ENCODE measurements at places on chromosomes 11 and 22. TPM values are rescaled to one million over a fixed set of nuclear protein-coding genes. Genes with fewer than 3 reads are reported as not detected.

- DNase-seq, result no peak
Measured at GRCh38 chr11:108319541-108320145, 96.8 kb downstream of the ATM start.

DNA sequence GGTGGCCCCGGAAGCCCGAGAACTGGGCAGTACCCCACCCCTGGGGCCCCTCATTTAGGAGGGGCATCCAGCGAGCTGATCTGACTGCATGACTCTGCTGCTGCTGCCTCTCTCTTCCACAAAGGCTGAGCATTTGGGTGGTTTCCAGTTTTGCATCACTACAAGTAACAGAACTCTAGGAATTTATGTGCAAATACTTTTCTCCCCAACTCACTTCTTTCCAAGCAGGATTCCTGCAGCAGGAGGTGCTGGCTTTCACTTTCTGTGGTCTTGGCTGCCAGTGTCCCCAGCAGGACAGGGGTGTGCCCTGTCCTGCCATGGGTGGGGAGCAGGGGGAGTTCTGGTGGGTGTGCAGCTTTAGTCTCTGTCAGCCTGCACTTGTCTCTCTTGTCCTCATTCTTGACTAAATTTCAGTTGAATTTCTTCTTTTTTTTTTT is 21.2 kb downstream of the UPB1 start:
- no peak for DNase-seq

GRCh38 chr11:126390272-126390867 is 34.9 kb downstream of the ST3GAL4 start:
- no peak for DNase-seq

DNA sequence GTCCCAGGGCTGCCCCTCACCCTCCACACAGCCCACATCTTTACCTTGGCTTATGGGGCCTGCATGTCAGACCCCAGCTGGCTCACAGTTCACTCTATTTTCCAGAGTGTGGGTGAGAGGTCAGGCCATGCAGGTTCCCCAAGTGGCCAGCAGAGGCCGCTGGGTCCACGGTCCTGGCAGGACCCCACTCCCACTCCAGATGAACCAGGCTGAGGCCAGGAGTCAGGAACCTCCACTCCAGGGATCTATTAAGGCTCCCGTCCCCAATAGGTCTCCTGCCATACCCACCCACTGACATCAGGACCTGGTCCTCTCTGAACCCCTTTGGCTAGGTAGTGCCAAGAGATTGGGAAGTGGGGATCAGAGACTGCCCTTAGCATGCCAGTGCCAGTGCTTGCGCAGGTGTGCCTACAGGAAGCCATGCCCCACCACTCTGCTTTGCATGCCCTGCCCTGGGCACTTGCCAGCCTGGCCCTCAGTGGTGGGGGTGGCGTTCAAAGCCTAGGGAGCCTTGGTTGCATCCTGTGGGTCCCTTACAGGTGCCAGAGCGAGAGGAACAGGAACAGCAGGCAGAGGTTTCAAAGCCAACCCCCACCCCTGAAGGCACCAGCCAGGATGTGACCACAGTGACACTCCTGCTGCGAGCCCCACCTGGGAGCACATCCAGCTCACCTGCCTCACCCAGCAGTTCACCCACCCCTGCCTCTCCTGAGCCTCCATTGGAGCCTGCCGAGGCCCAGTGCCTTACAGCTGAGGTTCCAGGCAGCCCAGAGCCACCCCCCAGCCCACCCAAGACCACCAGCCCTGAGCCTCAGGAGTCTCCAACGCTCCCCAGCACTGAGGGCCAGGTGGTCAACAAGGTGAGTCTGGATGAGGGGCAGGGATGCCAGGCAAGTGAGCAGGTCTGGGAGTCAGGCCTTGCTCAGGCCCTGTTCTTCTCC is 8.3 kb downstream of the SMTN start:
- DNase-seq, result no peak

GRCh38 chr22:26324150-26324549 is 104.9 kb upstream of the ASPHD2 start:
- no peak for DNase-seq

DNA sequence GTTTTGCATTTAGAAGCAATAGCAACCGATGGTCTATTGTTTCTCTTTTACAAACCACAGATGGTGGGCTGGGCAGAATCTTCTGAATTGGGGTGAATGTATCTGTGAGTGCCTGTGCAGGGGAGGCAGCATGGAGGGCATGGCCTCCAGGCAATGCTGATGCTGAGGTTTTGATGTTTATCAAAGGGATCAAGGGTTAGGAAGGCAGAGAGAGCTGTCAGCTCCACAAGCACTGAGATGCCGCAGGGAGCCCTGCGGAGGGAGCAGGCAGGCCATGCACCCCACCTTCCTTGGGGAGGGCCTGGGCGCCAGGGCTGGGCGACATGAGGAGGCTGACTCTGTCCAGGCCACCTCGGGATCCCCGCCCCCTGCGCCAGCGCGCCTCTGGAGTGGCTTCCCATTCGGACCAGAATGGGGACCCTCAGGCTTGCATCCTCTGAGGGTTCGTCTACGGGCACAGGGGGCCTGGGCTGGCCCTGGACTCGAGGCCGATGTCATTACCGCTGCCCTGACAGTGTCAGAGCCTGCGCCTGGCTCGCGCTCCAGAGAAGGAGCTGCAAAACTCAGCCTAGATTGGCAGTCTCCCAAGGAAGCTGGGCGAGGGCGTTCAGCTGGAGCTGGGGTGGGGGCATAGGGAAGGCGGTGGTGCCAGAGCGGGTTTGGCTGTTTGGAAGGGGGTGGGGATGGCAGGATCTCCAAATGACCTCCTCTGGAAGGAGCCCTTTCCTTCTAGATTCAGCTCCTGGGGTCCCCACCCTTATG is 13.9 kb upstream of the TH start:
- DNase-seq, result no peak

DNA sequence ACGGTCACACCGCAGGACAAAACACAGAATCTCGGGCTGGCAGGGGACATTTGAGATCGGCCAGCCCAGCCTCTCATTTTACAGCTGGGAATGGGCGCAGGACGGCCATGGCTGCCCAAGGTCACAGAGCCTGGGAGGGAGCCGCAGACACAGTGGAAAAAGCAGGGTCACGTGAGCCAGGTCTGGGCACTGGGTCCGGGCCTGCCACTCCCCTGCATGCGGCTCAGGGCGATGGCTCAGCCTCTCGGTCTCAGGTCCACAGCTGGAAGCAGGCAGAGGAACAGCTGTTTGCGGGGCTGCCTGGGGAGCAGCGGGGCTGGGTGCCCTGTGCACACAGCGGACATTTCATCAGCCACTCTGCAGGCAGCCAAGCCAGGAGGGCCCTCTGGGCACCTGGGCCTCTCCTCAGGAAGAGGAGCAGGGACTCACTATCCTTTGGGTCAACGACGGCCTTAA is 10.4 kb upstream of the PPARA start:
- no peak for DNase-seq

DNA sequence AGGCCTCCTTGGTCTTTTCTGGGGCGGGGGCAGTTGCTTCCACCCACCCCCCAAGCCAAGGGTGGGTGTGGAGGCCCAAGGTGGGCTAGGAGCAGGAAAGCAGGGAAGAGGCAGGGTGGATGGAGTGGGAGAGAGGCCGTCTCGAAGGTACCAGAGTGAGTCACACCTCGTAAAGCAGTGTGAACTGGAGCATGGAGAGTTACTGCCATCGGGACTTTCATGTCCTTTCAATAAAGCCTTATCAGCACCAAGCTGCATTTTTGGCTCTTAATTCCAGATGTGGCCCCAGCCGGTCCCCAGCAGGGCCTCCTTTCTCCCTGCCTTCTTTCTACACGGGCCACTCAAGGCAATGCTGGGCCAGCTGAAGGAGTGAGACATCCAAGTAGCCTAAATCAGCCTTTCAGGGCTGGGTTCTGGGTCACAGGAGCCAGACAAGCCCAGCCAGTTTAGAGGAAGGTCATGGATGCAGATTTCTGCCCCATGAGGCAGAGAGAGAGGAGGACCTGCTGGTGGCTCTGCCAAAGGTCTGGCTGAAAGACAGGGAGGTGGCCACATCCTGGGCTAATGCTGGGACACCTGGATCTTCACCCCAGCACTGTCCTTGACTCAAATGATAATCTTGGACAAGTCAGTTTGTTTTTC is 59.0 kb upstream of the CD82 start:
- no peak for DNase-seq

DNA sequence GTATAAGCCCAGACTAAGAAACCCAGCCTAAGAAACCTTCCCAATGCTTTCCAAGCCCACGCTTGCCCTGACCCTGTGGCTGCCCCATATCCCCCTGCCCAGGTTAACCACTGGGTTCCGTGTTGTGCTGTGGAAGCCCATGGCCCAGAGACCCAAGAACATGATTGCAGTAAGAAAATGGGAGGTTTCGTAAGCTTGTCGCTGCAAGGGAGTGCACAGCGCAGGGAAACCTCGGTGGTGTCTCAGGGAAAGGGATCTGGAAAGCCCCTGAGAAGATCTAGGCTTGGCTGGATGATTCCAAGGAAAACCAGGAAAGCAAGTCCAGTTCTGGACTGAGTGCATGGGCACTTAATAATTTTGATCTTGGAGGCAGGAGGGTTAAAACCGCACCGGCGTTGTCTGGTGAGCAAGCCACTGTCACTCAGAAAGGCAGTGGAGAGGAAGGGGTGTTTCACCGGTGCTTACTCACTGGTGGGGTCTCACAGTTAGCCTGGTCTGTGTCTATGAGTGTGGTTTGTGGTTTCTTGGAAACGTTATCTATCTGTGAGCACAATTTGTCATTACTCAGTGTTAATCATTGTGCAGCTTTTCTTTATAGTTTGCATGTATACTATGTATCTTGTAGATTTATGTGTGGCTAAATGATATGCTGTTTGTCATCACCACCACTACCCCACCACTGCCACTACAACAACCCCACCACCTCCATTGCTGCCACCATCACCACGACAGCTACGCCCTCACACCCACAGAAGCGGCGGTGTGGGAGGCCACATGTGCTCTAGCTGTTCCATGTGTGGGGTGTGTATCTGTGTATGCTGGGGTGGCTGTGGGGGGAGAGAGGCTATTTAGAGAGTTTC is 53.3 kb upstream of the PRDM11 start:
- no peak for DNase-seq

- DNase-seq, result no peak
Measured at GRCh38 chr11:106409222-106409621, 331.8 kb downstream of the AASDHPPT start.

DNA sequence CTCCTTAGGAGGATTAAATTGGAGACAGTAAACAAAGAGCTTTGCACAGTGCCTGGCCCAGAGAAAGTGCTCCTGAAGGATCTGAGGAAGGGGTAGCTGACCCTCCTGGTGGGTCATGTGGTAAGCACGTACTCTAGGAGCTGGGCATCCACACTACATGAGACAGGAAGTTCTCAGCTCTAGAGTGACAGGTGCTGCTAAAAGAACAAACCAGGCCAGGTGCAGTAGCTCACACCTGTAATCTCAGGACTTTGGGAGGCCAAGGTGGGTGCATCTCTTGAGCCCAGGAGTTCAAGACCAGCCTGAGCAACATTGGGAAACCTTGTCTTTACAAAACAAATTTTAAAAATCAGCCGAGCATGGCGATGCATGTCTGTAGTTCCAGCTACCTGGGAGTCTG is 13.1 kb downstream of the SLC43A1 start:
- no peak for DNase-seq

- no peak for DNase-seq
Measured at GRCh38 chr11:62108017-62108750, 15.6 kb upstream of the INCENP start.

- no peak for DNase-seq
Measured at GRCh38 chr11:99505316-99505715, 484.6 kb downstream of the CNTN5 start.

DNA sequence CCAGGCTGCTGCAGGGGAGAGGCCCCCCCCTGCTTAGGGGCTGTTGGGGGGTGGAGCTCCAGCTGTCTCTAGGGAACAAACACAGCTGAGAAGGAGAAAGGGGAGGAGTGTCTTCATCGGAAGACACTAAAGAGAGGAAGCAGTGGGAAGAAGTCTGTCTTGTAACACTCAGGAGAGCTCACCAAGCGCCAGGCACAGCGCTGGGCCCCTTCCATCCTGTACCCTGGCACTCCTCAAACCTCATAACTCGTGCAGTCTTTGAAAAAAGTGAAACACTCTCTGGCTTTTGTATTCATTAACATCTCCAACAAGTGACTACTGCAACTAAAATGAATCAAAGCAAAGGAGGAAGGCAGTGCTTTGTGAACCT is 67.4 kb upstream of the PRDM11 start:
- no peak for DNase-seq

- no peak for DNase-seq
Measured at GRCh38 chr11:36500315-36500721, 9.8 kb downstream of the TRAF6 start.

DNA sequence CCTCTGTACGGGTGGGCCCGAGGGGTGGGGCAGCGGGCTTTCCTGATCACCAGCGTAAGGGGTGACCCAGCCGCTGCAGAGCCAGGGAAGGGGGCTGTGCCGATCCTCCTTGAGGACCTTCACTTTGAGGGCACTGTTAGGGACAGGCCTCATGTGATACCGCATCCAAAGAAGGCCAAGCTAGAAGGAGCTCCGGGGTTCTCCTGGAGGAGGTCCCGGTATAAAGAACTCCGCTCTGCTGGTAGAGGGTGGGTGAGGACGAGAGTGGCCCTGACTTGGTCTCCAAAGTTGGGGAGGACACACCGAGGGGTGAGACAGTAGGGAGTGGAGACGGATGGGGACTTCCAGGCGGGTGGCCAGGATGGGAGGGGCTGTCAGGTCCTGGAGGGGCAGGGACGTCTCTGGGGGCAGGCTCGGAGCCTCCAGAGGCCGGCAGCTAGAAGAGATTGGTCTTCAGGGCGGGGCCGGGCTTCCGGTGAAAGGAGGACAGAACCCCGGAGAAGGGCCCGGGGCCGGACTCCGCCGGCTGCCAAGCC is 4.6 kb downstream of the PHOX2A start:
- DNase-seq, result no peak

DNA sequence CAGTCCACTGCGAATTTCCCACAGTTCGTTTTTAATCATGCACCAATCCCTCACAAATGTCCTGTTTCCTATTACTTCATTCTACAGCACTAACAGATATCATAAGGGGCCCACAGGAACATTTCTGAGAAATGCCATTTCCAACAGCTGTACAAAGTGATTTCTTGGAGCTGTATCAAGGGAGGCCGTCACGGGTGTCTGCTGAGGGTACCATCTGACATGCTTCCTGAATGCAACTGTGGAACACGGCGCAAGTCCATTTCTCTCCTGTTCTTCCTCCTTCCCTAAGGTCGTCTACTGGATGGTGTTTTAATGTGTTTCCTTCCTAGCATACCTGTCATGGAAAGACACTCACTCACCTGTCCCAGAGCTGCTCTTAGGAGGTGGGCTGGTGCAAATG is 320.7 kb downstream of the LARGE1 start:
- no peak for DNase-seq

- no peak for DNase-seq
Measured at GRCh38 chr11:7545611-7546010, 31.8 kb downstream of the PPFIBP2 start.

POLA2 gene
- total RNA-seq, result 69.9 TPM

OR5D13 gene
- total RNA-seq, result not detected

DRICH1 gene
- total RNA-seq, result 0.46 TPM

PRDM11 gene
- total RNA-seq, result 0.57 TPM

OR5L1 gene
- total RNA-seq, result not detected

All from activated naive CD4-positive, alpha-beta T cell treated with anti-CD3 and anti-CD28 coated beads, Interleukin-2, amount 50 U/mL, for 72 hours (primary cell).